ENCODE measurements at places on chromosomes 11 and 22.

- no peak for DNase-seq
Measured at GRCh38 chr11:16923987-16924386, 90.2 kb downstream of the PLEKHA7 start.

DNA sequence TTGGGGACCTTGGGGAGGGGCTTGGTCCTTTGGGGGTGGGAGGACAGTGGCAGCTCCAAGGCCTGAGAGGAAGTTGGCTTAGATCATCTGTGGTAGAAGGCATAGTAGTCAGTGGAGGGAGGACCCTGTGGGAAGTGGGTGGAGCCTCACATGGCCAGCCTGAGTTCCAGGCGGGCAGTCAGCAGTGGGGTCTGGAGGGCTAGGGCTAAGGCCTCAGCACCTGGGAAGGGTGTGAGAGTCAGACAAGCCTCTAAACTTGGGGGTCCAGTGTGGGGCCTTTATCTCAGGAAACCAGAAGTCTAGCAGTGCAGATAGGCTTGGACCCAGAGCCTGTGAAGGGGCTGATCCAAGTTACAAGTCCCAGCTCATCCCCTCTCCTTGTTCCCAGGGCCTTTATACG lies 4.0 kb downstream of the NLRX1 start:
- no peak for DNase-seq

DNA sequence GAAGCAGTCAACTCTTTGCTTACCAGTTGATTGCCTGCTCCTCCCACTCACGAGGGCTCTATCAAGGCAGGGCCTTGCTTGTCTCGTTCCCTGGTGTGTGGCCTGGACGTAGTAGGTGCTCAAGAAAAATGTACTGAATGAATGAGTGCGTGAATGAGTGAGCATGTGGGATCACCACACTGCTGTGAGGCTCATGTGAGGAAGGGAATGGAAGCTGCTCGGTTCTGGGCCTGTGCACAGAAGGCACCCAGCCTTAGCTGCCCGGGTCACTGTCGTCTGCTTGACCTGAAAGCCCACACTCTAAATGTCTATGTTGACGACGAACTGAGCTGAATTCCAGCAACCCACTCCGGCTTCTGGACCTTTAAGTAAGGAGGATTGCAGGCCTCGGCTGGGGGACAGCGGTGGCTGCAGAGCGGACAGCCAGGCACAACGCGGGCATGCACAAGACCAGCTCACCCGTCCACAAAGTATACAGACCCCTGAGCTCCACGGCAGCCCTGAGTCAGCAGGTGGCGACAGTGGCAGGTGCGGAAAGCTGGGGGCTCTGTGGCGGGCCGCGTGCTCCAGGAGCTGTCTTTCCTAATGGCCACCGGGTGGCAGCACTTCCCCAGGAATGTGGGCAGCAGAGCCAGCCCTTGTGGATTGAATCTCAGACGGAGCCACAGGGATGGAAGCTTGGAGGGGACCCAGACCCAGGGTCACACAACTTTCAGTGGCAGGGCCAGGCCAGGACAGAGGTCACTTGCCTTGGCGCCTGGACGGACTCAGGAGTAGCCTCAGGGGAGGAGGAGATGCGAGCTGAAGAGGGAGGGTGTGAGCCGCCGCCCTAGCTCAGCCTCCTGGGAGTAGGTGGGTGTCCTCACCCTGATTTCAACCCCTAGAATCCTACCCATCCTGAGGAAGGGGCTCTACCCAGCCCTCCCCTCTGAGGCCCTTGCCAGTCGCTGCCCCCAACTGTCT lies 5.0 kb upstream of the PICK1 start:
- peak; percentile 59 for DNase-seq

GRCh38 chr11:89416961-89417360 lies 74.2 kb downstream of the NOX4 start:
- DNase-seq: no peak

- DNase-seq: no peak
Measured at GRCh38 chr11:79417069-79417920, 23.5 kb downstream of the TENM4 start.

DNA sequence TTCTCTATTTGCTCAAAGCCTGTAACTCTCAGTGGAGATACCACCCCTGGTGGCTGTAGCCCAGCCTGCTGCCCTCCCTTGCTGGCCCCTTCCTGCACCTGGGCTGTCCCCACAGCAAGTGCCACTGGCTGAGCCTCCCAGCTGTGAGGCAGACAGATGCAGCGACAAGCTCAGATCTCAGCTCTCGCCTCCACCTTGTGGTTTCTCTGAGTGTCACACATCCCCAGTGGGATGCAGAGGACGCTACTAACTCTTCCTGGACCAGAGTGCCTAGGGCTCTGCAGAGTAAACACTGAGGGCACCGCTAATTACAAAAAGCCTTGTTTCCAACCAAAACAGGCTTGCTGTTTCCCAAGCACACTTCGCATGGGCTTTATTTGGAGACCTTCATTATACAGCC lies 8.9 kb downstream of the YPEL1 start:
- no peak for DNase-seq
